AML-193 (cell line): ENCODE measurements at places on chromosomes 12 and 14.

- DNase-seq: no peak
These were observed at the start of the genes FOXA1 and TTC6 for GRCh38 chr14:37594971-37595808. Gene FOXA1 (minus strand): TSS chr14:37595249. CDS start chr14:37594972, 277 bp downstream. Gene TTC6 (plus strand): TSS chr14:37595629. CDS start chr14:37622065, 26,436 bp downstream.

GRCh38 chr12:9911708-9912107, 20.5 kb downstream of the CLEC2A start:
- no peak for DNase-seq

DNA sequence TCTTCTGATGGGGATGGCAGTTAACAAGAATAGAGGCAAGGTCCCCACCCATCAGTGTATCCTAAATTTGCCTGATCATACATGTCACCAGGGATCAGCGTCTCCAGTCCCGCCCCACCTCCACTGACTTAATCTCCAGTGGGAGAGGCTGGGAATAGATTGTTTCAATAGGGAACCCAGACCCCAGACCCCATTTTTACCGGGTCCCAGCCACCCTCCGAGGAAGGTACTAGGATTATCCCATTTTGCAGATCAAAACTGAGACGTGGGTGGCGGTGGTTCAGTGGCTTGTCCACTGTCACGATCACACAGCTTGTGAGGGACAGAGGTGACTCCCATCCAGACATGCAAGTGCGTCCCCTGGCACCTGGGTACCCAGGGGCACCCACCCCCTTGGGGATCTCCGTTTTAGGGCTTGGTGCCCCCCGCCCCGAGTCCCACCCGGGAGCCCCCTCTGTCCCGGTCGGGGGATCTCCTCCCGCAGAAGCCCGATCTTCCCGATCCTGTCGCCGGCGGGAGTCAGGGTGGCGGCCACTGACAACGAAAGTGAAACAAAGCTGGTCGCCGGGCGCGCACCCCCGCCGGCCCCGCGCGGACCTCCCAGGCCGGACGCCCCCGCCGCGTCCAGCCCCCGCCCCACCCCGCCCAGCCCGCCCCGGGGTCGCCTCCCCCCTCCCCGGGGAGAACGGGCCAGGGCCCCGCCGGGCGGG, 523 bp downstream of the WSB2 start:
- peak; percentile 5 for DNase-seq

DNA sequence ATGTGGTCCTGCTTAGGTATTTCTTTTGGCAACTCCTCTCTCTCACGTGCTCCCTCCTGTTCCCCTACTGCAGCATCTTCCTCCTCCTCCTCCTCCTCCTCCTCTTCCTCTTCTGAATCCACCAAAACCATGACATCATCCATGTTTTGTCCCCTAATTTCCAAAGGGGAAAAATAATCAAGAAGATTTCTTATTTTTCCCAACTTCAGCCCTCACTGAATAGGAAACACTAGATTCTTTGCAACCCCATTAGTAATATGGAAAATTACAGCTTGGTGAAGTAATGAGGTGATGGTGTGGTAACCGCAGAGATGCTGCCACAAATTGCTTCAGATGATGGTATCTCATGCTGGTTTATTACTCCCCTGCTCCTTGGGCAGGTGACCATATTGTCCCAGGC, 7.5 kb upstream of the WSB2 start:
- DNase-seq: no peak
